Naive thymus-derived CD4-positive, alpha-beta T cell (primary cell): ENCODE measurements at places on chromosomes 2 and 18. TPM values are rescaled to one million over a fixed set of nuclear protein-coding genes. Genes with fewer than 3 reads are reported as not detected.

SRBD1 gene
- 14.0 TPM for polyA plus RNA-seq

FECH gene
- polyA plus RNA-seq, result 14.2 TPM

ORC2 gene
- 9.7 TPM for polyA plus RNA-seq

VSNL1 gene
- polyA plus RNA-seq, result not detected

CCL20 gene
- polyA plus RNA-seq, result not detected

IL1F10 gene
- polyA plus RNA-seq, result not detected
